ENCODE measurements at places on chromosomes 7 and 10. TPM values are rescaled to one million over a fixed set of nuclear protein-coding genes. Genes with fewer than 3 reads are reported as not detected.

GRCh38 chr7:110808361-110808760, 282.6 kb upstream of the LRRN3 start:
- H3K27me3 ChIP-seq: no peaks in the 10 kb centered on the region
- no peak for DNase-seq
- no peak overlapping the region for H3K27ac ChIP-seq
- no peak overlapping the region for H3K4me3 ChIP-seq

- H3K27ac ChIP-seq: no peak overlapping the region
- H3K4me3 ChIP-seq: no peak overlapping the region
- H3K36me3 ChIP-seq: no peaks in the 10 kb centered on the region
- H3K27me3 ChIP-seq: peaks cover 96% of the 10 kb centered on the region
- peaks cover 72% of the 10 kb centered on the region for H3K4me1 ChIP-seq
Measured at GRCh38 chr10:8048281-8049008, 6.0 kb upstream of the GATA3 start.

- H3K27me3 ChIP-seq: no peaks in the 10 kb centered on the region
- peaks cover 25% of the 10 kb centered on the region for H3K4me1 ChIP-seq
- H3K4me3 ChIP-seq: no peak overlapping the region
- DNase-seq: no peak
- peak overlapping the region; percentile 32 for H3K27ac ChIP-seq
- H3K36me3 ChIP-seq: peaks cover 44% of the 10 kb centered on the region
Measured at GRCh38 chr10:121914661-121915060, 13.2 kb downstream of the ATE1 start.

GRCh38 chr10:48197236-48197899, 77.1 kb downstream of the FRMPD2 start:
- H3K36me3 ChIP-seq: no peaks in the 10 kb centered on the region
- H3K27me3 ChIP-seq: no peaks in the 10 kb centered on the region
- no peak overlapping the region for H3K27ac ChIP-seq

GRCh38 chr10:70803775-70804420, 11.8 kb upstream of the SGPL1 start:
- no peak overlapping the region for H3K27ac ChIP-seq
- no peak overlapping the region for H3K4me3 ChIP-seq
- no peaks in the 10 kb centered on the region for H3K27me3 ChIP-seq
- no peak for DNase-seq

DNA sequence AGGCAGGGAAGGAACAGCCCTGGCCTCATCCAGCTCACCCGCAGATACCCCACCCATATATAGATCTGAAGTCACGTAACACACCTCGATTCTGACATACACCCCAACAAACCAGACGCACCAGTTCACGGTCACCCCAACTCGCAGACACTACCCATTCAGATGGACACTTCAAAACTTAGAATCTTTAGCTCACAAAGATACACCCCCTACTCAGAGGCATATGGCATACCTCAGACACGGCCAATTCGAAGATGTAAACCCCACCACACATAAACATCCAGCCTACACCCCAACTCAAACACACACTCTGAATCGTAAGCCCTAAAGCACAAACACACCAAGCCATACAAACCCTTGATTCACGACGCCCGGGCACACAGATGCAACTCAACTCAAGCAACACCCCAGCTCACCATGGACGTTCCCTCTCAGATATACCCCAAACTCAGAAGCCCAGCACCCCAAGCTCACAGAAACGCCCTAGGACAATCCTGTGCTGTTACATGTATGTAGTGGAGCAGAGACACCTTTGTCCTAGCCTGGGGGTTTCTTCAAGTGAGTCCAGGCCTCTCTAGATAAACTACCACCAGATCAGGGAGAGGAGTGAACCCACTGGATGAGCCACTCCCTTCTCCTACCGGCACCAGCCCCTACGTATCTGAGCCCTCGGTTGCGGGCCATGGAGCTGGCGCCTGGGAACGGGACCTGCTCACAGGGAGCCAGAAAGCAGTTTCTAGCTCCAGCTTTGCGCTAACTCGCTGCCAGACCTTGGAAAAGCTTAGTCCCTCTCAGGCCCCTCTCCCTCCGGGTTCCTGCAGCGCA, 8.8 kb downstream of the PSD start:
- H3K27ac ChIP-seq: peak overlapping the region; percentile 56
- H3K27me3 ChIP-seq: no peaks in the 10 kb centered on the region
- no peak for DNase-seq
- no peaks in the 10 kb centered on the region for H3K36me3 ChIP-seq
- H3K4me3 ChIP-seq: peak overlapping the region; percentile 54

GRCh38 chr7:5234852-5235831, 45.1 kb downstream of the WIPI2 start:
- peaks cover 22% of the 10 kb centered on the region for H3K36me3 ChIP-seq
- no peaks in the 10 kb centered on the region for H3K27me3 ChIP-seq
- H3K4me1 ChIP-seq: peaks cover 9% of the 10 kb centered on the region
- no peak overlapping the region for H3K4me3 ChIP-seq
- no peak overlapping the region for H3K27ac ChIP-seq
- DNase-seq: no peak

- H3K27me3 ChIP-seq: no peaks in the 10 kb centered on the region
- peaks cover 22% of the 10 kb centered on the region for H3K36me3 ChIP-seq
- H3K27ac ChIP-seq: no peak overlapping the region
- no peak overlapping the region for H3K4me3 ChIP-seq
- DNase-seq: no peak
- H3K4me1 ChIP-seq: no peaks in the 10 kb centered on the region
Measured at GRCh38 chr7:139709485-139709884, 68.3 kb downstream of the HIPK2 start.

- no peaks in the 10 kb centered on the region for H3K27me3 ChIP-seq
- DNase-seq: no peak
- H3K27ac ChIP-seq: no peak overlapping the region
- no peak overlapping the region for H3K4me3 ChIP-seq
- peaks cover 19% of the 10 kb centered on the region for H3K4me1 ChIP-seq
Measured at GRCh38 chr10:129531969-129532660, 65.1 kb downstream of the MGMT start.

DNA sequence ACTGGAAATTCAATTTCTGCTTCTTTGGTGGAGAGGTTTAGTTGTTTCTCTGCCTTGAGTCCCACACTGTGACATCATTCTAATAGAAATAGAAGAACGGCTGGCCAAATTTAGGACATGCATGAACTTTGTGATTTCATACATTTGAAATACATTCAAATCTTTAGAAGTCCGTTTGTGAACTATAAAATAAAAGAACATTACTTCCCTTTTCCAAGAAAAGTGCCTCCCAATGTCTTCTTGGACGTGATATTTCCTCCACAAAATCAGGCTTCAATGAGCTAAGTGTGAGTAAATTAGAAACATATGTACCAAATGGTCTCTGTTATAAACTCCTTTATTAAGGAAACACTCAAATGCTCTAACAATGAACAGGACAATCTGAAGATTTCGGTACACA, 314.5 kb upstream of the AKR1E2 start:
- no peak overlapping the region for H3K4me3 ChIP-seq
- H3K27me3 ChIP-seq: no peaks in the 10 kb centered on the region
- H3K4me1 ChIP-seq: no peaks in the 10 kb centered on the region
- no peak for DNase-seq

DNA sequence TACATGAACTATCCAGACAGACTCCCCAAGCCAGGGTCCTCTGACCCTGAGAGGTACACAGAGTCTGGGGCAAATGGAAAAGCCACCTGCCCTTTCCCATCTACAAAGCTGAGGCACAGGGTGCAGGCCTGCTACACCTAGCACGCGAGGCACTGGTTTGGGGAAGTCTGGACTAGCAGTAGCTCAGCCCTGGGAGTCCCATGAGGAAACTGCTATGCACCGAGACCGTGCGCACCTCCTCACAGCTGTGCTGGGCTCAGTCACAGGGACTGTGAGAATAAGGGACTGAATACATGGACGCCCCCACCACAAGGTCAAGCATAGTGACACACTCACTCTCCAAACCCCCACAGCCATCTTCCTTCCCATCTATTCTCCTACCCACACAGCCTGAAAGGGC, 8.2 kb downstream of the MAT1A start:
- no peaks in the 10 kb centered on the region for H3K36me3 ChIP-seq
- H3K27ac ChIP-seq: no peak overlapping the region
- H3K4me3 ChIP-seq: no peak overlapping the region
- H3K4me1 ChIP-seq: no peaks in the 10 kb centered on the region
- DNase-seq: no peak

DNA sequence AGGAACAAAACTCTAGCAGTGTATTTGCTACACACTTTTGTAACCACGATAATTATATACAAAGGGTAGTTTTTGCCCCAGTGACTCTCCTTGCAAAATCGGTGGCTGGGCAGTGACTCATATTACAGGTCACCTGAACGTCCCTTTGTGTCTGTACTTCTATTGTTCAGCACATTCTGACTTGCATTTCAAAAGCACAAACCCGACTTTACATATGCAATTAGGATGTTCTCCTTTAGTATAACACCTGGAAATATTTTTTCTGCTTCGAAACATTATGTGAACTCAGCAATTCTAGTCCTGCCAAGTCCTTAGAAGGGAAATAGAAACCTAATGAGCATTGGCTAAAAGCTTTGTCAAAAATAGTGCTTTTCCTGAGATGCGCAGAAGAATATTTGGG, 6.0 kb downstream of the PRR15 start:
- no peaks in the 10 kb centered on the region for H3K27me3 ChIP-seq
- no peak for DNase-seq
- H3K27ac ChIP-seq: no peak overlapping the region
- H3K36me3 ChIP-seq: no peaks in the 10 kb centered on the region
- peaks cover 17% of the 10 kb centered on the region for H3K4me1 ChIP-seq
- H3K4me3 ChIP-seq: no peak overlapping the region

- no peak overlapping the region for H3K27ac ChIP-seq
- no peak for DNase-seq
- no peaks in the 10 kb centered on the region for H3K4me1 ChIP-seq
- H3K36me3 ChIP-seq: no peaks in the 10 kb centered on the region
Measured at GRCh38 chr10:84008878-84009277, 130.4 kb upstream of the GHITM start.

DNA sequence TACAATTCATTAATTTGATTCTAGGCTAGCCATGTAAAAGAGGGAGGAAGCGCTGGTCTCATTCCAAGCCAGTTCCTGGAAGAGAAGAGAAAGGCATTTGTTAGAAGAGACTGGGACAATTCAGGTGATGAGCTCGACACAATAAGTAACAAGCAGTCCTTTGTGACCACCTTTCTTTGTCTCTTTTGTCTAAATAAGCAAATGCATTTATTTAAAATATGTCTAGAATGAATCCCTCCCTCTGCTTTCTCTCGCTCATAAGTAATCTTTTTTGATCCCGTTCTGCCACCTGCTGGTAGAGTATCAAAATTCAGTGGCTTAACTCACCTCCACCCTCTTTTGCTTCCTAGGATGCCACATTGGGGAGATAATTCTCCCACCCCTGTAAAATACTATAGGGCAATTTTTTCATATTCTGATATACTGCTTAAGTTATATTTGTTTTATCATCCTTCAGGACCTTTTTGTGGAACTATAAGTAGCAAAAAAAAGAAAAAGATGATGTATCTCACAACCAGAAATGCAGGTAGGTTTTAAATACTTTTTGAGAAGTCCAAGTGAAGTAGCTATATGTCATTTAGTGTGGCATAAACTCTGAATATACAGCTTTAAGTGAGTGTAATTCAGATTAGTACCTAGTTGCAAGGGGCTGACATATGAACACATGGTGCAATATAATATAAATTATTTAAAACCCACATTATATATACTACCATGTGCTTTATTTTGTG, 91.5 kb downstream of the GSDME start:
- H3K27ac ChIP-seq: no peak overlapping the region
- no peaks in the 10 kb centered on the region for H3K4me1 ChIP-seq
- DNase-seq: no peak
- no peaks in the 10 kb centered on the region for H3K36me3 ChIP-seq
- H3K4me3 ChIP-seq: no peak overlapping the region
- no peaks in the 10 kb centered on the region for H3K27me3 ChIP-seq

DNA sequence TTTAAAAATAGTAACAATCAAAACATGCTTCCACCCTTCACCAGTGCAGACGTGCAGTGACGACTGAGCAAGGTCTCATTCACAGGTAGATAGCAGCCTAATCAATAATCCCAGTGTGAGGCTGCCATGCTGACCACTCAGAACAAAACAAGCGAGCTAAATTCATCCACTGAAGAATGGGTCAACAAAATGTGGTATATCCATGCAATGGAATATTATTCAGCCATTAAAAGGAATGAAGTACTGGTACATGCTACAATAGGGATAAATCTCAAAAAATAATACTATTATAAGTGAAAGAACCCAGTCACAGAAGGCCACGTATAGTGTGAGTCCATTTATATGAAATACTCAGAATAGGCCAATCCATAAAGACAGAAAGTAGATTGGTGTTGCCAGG, 74.0 kb downstream of the PTPRE start:
- no peaks in the 10 kb centered on the region for H3K27me3 ChIP-seq
- H3K4me3 ChIP-seq: no peak overlapping the region
- H3K4me1 ChIP-seq: no peaks in the 10 kb centered on the region
- DNase-seq: no peak

DNA sequence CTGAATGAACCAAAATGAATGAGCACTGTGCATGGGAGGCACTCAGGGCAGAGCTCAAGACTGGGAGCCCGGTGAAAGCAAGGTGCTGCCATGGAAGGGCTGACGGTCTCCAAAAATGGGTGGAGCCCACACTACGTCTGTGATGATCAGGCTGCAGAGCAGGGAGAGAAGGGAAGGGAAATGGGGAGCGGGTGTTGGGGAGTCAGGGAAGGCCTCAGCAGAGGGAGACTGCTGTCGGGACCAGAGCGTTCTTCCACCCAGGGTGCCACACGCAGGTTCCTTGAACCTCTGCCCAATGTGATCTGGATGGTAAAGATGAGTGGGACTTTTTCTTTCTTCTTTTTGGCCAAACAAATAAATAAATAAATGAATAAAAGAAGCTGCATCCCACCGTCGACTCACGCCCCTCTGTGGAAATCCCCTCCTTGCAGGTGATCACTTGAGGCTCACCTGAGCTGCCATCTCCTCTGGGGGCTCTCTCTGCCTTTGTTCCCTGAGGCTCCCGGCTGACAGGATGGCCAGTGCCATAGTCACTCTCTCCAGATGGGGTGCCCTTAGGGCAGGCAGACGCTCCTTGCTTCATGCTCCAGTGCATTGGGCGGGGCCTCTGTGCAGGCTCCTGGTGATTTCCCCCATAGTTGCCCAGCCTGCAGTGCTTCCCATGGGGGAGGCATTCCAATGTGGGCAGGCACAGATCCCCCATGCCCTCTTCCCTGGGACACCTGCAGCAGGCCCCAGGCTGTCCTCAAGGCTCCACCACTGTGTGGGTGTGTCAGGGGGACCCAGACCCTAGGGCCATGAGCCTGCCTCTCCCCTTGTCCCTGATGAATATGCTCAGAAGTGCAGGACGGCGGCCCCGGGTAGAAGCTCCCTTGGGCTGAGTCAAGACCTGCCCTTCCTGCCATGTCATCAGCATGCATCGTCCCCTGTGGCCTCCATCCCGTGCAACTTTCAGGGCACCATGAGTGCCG, 131.8 kb downstream of the PTPN20 start:
- no peaks in the 10 kb centered on the region for H3K36me3 ChIP-seq
- DNase-seq: no peak
- no peak overlapping the region for H3K27ac ChIP-seq
- no peak overlapping the region for H3K4me3 ChIP-seq
- peaks cover 19% of the 10 kb centered on the region for H3K4me1 ChIP-seq
- no peaks in the 10 kb centered on the region for H3K27me3 ChIP-seq

The MRLN gene
- not detected for total RNA-seq

The DKK1 gene
- 3.7 TPM for total RNA-seq

The CNTNAP2 gene
- total RNA-seq: 1.7 TPM

The FAM20C gene
- total RNA-seq: 19.9 TPM

The RBM20 gene
- total RNA-seq: 59.9 TPM

The PRSS1 gene
- total RNA-seq: not detected

The DPYSL4 gene
- total RNA-seq: 3.4 TPM

The GET4 gene
- total RNA-seq: 16.1 TPM

The NKX2-3 gene
- total RNA-seq: not detected

The MALRD1 gene
- 0.71 TPM for total RNA-seq

Data from right atrium auricular region (tissue), 2 donors.